Nephron progenitor cell (in vitro differentiated cells): ENCODE measurements at places on chromosomes 2 and 18.

DNA sequence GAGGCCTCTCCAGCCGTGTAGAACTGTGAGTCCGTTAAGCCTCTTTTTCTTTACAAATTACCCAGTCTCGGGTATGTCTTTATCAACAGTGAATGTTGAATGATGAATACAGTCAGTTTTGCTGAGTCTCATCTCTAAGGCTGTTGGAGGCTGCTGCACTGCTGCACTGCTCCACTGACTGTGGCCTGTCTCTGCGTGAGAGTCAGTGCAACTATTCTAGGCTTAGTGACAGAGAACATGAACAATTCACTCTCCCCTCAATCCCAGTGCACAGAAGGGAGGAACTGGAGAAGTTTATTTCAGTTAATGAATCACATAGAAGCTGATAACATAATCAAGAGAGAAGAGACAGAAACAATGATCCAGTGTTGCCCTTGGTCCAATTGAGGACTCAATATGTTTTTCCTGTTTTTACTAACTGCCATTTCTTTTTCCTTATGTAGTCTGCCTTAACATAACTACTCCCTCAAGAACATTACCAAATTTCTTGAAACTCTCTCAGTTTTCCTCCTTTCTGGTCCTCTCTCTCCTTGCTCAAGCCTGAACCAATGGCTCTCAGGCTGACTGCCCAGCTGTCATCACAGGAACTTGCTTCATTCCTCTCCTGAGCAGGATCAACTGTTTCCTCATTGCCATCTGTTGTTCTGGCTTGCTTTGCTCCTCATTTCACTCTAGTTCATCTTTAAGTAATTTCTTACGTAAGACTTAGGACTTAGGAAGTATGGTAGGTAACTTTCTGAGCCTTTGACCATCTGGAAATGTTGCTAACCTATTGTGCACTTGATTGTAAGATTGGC lies 483.2 kb downstream of the METTL4 start:
- no peaks in the 10 kb centered on the region for H3K27me3 ChIP-seq
- H3K4me1 ChIP-seq: peaks cover 26% of the 10 kb centered on the region
- DNase-seq: no peak

GRCh38 chr2:191177751-191178736 lies 27.2 kb upstream of the STAT4 start:
- no peak overlapping the region for H3K4me3 ChIP-seq
- no peaks in the 10 kb centered on the region for H3K27me3 ChIP-seq
- peaks cover 5% of the 10 kb centered on the region for H3K4me1 ChIP-seq
- no peaks in the 10 kb centered on the region for H3K36me3 ChIP-seq
- DNase-seq: no peak
- H3K27ac ChIP-seq: no peak overlapping the region

GRCh38 chr2:210461401-210461800 lies 15.2 kb downstream of the LANCL1 start:
- DNase-seq: no peak
- peaks cover 2% of the 10 kb centered on the region for H3K27me3 ChIP-seq
- no peak overlapping the region for H3K4me3 ChIP-seq
- peaks cover 72% of the 10 kb centered on the region for H3K36me3 ChIP-seq
- H3K4me1 ChIP-seq: peaks cover 14% of the 10 kb centered on the region

GRCh38 chr2:174586418-174587295 lies 10.9 kb downstream of the WIPF1 start:
- no peak overlapping the region for H3K27ac ChIP-seq
- peaks cover 2% of the 10 kb centered on the region for H3K36me3 ChIP-seq
- DNase-seq: no peak
- H3K27me3 ChIP-seq: peaks cover 2% of the 10 kb centered on the region
- H3K4me3 ChIP-seq: no peak overlapping the region

DNA sequence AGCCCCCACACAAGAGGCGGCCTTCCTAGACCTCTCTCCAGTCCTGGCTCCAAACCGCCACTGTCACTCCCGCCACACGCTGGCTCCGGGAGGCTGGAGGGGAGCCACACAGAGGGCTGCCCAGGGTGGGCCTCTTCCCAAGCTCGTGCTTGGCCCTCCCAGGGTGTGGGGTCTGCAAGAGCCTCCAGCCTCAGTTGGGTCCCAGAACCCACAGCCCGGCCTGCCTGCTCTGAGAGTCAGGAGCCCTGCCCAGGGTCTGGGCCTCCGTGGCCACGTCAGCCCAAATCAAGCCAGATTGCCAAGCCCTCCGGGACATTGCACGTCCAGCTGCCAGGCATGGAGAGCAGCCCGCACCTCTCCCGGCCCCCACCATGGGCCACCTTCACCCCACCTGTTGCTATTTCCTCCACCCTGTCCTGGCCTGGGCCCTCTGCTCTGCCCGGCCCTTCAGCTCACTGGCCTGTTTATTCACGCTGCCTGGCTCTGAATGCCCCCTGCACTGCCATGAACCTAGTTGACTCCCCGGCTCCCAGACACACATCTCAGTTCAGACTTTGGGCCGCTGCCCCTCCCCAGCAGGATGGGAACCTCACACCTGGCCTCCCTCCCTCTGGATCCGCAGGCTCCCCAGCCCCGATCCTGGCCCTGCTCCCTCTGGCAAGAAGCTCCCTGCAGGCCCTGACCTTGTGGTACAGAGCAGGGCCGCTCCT lies 61.0 kb downstream of the BIN1 start:
- DNase-seq: no peak
- no peaks in the 10 kb centered on the region for H3K36me3 ChIP-seq
- peaks cover 16% of the 10 kb centered on the region for H3K4me1 ChIP-seq
- no peak overlapping the region for H3K4me3 ChIP-seq
- H3K27me3 ChIP-seq: no peaks in the 10 kb centered on the region
